ENCODE measurements at places on chromosomes 4 and X.
A peak's percentile ranks its signal among the peaks of the same experiment; 100 is the strongest.

DNA sequence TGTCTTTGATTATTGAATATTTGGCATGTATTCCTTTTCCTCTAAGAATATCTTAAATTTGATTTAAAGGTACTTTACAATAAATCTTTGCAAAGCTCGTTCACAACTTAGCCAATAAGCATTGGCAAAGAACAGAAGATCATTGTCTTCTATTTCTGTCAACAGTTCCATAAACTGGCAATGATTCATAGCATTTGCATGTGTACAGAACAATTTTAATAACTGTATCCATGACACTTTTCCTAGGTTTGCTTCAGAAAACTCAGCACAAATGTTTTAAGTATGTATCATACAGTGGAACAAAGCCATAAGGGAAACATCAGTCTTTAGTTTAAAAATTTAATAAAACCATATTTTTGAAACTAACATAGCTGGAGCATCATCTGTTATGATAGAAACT is 462.7 kb upstream of the RPS6KA3 start:
- no peak for DNase-seq

- DNase-seq: no peak
These were observed 15.2 kb upstream of the YTHDC1 start for GRCh38 chr4:68365068-68365467.

DNA sequence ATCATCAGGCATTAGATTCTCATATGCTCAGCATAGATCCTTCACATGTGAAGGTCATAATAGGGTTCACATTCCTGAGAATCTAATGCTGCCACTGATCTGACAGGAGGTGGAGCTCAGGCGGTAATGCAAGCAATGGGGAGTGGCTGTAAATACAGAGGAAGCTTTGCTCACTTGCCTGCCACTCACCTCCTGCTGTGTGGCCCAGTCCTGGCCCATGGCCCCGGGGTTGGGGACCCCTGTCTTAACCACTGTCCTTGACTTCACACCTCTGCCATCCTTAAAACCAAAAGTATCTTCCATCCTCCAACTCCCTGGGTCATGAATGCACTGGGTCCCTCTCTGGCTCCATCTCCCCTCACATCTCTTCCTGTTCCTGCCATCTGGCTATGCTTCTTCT is 129.1 kb downstream of the HMX1 start:
- no peak for DNase-seq

- peak; percentile 41 for DNase-seq
These were observed 125.3 kb downstream of the SOWAHB start for GRCh38 chr4:76772498-76773106.

DNA sequence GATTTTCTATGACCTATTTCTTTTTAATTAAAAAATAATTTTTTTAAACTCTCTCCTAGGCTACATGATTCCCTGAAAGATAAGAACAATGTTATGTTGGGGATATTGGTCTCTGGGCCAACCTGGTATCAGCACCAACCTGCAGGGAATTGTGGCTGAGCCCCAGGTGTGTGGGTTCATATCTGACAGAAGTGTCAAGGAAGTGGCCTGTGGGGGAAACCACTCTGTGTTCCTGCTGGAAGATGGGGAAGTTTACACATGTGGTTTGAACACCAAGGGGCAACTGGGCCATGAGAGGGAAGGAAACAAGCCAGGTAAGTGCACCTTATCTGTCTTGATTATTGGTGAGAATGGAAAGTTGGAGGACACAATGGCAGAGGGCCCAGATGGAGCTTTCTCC is 13.5 kb downstream of the HERC3 start:
- DNase-seq: no peak

GRCh38 chr4:113179996-113180395 is 130.5 kb downstream of the ANK2 start:
- DNase-seq: no peak
